Ecto neural progenitor cell (in vitro differentiated cells): ENCODE measurements at places on chromosomes 4 and X.

DNA sequence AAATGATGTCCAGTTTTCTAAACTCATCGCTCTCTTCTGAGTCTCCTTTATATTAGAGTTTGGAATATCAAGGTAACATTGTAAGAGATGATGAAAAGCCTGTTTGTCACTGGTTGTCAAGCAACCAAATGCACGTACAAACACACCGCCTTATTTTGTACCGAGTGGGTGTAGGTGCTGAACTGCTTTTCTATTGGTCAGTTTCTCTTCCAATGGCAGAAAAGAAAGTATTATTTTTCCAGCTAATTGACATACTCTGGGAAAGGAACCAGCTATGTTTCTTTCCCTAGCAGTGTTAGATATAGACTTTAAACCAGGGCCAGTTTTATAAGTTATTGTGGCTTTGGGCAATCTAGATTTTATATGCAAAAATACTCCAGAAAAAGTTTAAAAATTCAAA is 6.6 kb upstream of the PPM1K start:
- no peak for DNase-seq

DNA sequence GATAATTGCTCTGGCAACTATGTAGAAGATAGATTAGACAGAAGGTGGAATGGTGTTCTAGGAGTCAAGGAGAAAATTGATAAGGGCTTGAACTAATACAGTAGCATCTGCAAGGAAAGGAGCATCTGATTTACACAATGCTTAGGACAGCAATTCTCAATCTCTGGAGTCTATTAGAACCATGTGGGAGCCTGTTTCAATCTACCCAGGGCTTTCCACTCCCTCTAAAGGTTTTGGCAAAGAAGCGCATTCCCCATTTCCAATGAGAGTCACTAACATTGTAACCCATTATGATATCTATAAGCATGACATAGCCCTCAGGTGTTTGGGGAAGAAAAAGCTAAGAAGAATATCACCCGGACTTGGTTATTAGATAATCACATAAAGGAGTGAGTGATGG is 168.2 kb downstream of the COL25A1 start:
- DNase-seq = no peak

GRCh38 chr4:99808260-99808857 is 8.3 kb upstream of the DAPP1 start:
- DNase-seq = peak; percentile 75

GRCh38 chr4:6071191-6071958 is 53.1 kb upstream of the C4orf50 start:
- DNase-seq = no peak

DNA sequence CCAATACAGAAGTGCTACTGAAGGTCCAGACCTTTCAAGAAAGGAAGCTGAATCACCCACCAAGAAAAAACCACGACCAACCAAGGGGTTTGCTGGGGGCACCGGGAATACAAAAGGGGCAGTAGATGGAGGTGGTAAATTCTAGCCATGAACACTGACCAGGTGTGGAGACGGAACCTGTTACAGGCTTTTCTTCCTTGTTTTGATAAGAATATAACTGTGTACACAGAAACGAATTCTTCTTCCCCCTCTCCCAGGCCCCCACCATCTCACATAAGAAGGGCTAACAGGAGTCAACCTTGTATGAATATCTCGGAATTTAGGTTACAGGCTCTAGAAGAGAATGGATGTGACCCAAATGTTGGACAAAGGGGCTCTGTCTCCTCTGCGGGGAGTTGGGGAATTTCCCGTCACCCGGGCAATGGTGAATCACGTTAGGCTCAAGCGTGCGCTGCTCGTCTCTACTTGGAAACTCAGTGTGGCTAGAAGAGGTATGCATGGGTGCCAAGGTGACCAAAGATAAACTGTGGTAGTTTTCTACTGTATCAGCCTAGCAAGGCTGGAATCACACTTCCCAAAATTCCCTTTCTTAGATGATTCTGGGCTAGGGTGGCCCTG is 87.0 kb downstream of the AFAP1 start:
- no peak for DNase-seq

DNA sequence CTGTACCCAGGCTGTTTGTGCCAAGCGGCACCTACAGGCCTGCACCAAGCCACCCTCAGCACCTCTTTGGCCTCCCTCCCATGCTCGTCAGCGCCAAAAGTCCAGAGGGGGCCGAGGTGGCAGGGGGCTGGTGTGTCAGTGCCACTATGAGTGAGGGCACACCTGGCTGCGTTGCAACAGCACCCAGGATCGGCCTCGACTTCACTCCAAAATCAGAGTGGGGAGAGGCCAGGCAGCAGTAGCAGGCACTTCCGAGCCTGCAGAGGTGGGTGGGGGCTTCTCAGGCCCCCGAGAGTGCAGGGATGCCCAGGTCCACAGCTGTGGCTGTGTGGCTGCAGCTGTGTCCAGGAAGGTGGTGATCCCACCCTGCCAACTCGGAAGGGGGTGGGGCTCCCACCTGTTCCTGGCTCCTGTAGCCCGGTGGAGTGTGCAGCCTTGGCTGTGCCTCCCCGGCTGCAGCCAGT is 58.5 kb downstream of the PPA2 start:
- no peak for DNase-seq

- no peak for DNase-seq
Measured at GRCh38 chr4:140556372-140557085, 12.2 kb downstream of the UCP1 start.

- DNase-seq = no peak
Measured at GRCh38 chrX:68865300-68865699, 36.5 kb downstream of the EFNB1 start.

GRCh38 chr4:118765399-118765798 is 70.5 kb downstream of the SEC24D start:
- DNase-seq = no peak

- no peak for DNase-seq
Measured at GRCh38 chr4:142817442-142817841, 28.7 kb downstream of the INPP4B start.

DNA sequence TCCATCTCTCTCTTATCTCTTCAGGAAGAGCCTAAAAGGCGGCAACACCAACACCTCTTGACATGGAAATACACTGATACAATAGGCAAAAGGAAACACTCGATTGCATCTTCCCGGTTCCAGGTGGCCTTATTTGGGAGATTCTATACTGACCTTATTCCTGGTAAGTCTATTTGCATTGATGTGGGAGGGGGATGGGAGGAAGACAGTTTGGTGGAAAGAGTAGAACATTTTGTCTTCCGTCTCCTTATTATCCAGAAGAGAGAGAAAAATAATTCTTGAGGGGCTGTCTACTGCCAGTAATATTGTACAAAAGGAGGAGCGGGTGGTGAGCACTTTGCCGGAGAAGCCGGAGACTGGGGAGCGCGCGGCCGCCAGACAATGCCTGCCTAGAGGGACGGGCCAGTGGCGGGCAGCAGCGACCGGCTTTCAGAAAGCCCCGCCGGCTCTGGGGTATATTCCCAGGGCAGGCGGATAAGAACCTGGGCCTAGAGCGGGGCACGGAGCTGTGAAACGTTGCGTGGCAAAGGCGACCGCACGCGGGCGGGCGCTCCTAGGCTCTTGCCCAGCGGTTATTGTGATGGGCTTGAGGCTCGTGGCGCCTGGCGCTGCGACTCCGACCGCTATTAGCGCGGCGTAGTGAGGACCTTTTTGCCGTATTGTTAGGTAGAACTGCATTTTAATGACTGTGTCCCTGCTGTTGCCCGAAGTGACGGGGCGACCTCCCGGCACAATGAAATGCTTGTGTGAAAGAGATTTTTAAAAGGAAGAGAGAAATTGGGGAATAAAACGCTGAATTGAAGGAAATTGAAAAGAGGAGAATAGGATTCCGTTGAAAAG is 518 bp downstream of the PRDM8 start:
- peak; percentile 74 for DNase-seq

- no peak for DNase-seq
Measured at GRCh38 chr4:91359041-91360031, 944.4 kb upstream of the GRID2 start.

- no peak for DNase-seq
Measured at GRCh38 chr4:136893573-136893972, 638.7 kb downstream of the PCDH18 start.

DNA sequence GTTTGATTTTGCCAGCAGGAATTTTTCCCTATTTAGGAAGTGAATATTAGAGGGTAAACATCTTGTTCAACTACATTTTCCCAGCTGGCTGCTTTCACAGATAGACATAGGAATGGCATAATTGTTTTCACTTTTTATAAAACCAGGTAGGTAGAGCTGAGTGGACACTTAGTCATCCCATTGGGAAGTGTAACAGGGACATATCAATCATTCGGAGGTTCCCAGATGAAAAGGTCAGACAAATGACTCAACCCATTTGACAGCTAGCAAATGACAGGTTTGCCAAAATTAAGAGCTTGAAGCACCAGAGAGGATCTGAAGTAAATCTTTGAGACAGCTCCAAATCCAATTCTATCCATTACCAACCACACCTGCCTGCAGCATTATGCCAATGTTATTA is 205.3 kb downstream of the SLC39A8 start:
- no peak for DNase-seq

DNA sequence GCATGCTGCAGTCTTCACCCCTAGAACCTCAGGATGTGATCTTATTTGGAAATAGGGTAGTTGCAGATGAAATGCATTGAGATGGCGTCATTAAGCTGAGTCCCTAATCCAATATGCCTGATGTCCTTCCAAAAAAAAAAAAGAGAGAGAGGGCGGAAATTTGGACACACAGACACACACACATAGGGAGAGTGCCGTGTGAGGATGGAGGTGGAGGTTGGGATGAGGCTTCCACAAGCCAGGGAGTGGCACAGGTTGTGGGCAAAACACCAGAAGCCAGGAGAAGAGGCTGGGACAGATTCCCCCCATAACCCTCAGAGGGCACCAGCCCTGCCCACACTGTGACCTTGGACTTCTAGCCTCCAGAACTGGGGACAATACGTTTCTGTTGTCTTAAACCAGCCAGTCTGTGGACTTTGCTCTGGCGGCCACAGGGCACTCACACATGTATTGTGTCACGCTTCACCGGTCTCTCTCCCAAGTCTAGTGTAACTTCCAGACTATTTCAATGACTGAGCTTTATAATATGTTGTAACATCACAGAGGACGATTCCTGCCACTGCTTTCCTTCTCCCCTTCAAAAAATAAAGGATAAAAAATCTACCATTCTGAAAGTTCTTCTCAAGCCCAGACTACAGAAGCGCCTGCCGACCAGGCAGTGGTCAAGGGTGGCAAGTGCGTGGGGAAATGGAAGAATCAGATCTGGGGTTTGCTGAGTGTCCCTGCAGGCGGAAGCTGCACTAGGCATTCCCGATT is 35.8 kb upstream of the MAN2B2 start:
- no peak for DNase-seq

DNA sequence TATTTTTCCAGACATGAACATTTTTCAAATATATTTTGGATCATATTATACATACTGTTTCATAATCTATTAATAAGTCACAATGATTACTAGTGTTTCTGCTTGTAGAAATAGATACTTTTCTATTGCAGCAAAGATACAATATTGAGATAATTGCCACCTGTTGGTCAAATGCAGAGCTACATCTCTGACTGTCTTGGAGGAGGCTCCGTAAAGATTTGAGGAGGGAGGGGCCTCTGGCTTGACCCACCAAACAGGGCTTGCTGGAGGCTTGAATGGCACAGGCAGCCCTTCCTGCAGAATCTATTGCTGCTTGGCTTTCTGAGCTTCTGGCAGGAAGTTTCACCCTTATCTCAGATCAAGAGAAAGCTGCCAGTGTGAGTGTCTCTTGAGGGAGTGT is 99.3 kb upstream of the ARMCX2 start:
- peak; percentile 54 for DNase-seq

DNA sequence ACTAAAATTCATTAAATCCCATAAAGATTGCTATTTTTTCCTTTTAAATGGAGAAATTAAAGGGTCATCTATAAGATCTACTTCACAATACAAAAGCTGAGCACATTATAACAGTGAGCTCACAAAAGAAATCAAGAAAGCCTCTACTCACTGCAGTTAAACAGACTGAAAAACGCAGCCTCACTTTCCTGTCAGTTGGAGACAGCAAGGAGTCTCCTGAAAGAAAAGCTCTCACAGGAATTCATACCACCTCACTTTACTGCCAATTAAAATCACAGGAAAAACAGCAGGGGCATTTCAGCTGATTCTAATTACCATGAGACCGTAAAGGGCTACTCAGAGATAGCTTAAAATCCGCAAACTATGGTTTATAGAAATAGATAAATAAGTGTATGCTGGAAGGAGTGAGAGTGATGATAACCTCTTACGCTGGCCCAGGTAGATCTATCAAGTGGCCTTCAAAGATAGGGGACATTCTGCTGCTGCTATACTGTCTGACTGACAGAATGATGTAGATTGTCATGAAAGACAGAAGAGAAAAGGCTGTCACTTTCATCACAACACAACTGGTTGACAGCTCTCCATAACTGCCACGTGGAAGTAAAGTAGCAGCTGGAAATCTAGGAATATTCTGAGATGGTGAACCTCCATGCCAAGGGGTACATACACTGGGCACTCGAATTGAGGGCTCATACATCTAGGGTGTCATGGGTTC is 1333.7 kb upstream of the DIAPH2 start:
- no peak for DNase-seq

DNA sequence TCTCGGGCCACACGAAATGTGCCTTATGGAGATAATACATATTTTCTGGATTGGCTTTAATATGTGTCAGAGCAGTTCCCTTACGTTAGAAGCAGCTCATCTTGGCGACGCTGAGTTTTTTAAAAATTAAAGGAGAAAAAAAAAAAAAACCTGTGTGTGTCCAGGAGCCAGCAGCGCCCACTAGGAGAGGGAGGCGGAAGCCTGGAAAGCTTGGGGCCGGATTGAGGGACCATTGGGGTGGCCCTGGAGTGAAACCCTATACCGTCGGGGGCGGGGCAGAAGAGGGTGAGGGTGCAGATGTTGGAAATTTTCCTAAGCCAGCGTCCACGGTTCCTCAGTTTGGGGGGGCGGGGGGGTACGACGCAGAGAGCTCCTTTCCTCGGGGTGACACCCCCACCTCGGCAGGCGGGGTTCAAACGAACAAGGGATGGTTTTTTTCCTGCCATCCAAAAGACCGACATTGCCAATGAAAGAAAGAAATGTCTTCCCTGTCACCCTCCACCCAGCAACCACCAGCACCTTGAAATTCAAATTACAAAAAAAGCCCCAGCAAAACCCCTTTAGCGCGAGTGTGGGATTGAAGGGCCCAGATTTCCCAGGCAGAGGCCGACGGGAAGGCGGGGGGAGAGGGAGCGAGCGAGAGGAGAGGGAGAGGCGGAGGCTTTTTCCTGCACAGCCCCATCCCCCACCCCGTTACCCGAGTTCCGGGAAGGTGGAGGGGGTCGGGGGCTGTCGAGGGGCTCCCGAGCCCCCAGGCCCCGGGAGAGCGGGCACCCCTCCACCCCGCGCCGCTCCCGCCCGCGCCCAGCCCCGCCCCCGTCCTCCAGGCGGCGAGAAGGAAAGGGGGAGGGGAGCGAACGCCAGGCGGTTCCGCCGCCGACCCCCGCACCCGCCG is 859 bp downstream of the SMARCA1 start:
- peak; percentile 63 for DNase-seq

DNA sequence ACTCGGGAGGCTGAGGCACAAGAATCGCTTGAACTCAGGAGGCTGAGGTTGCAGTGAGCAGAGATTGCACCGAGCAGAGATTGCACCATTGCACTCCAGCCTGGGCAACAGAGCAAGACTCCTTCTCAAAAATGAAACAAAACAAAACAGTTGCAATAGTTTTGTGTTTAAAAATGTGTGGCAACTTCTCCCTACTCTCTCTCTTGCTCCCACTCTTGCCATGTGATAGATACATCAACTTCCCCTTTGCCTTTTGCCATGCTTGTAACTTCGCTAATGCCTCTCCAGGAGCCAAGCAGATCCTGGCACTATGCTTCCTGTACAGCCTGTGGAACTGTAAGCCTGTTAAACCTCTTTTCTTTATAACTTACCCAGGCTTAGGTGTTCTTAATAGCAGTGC is 52.5 kb upstream of the INTU start:
- no peak for DNase-seq
